NCI-H748 treated with DMSO at 0.1 percent for 48 hours (cell line): ENCODE measurements at places on chromosomes 12 and 14.

DNA sequence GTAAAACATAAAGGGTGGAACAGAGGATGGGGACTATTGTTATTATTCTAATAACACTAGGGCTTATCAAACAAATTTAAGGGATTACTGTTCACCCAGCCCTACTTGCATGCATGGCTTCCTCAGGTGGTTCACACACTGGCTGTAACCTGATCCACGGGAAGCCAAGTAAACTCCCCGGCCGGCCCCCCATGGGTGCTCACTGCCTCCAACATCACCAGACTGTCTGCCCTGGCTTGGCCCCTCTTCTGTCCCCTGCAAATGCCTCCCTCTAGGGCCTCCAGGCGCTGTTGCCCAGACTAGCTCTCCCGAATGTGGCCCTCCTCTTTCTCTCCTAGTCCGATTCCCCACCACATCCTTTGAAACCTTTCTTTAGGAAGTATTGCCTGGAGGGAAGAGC, 18.6 kb downstream of the FAIM2 start:
- DNase-seq = no peak

DNA sequence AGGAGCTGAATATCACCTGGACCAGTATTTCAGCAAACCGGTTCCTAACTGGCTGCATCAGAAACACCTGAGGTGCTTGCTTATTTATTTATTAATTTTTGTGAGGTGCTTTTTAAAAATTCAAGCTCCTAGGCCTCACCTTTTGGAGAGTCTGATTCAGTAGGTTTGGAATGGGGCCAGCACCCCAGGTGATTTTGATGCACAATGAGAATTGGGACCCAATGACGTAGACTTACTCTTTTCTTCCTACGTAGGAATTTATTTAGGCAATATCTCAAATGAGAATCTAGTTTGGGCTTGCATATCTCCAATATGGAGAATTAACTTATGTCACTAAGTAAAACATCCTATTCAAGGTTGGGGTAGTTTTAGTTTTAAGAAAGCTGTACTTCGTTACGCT, 7.3 kb downstream of the YEATS4 start:
- DNase-seq = no peak

GRCh38 chr12:104459368-104459909, 2.7 kb downstream of the CHST11 start:
- DNase-seq = no peak

- DNase-seq = no peak
These were observed 41.3 kb downstream of the CD9 start for GRCh38 chr12:6241495-6241894.

DNA sequence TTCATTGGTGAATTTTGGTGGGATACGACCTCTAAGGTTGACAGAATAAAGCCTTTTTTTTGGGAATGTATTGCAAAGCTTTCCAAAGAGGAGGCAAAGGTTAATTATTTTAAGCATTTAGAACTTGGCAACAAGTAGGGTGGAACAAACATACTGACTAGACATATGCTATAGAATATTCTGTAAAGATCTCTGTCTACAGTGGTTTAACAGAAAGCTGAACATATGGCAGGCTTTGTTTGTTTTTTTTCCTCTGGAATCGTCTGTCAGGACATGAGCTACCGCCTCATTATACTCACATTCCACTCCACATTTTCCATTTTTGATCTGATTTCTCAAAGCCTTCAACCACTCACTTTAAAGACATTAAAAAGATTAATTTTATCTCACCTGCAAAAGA, 153.4 kb upstream of the PELI2 start:
- no peak for DNase-seq

- DNase-seq = no peak
These were observed 192.6 kb upstream of the CCDC196 start for GRCh38 chr14:66293533-66294105.

DNA sequence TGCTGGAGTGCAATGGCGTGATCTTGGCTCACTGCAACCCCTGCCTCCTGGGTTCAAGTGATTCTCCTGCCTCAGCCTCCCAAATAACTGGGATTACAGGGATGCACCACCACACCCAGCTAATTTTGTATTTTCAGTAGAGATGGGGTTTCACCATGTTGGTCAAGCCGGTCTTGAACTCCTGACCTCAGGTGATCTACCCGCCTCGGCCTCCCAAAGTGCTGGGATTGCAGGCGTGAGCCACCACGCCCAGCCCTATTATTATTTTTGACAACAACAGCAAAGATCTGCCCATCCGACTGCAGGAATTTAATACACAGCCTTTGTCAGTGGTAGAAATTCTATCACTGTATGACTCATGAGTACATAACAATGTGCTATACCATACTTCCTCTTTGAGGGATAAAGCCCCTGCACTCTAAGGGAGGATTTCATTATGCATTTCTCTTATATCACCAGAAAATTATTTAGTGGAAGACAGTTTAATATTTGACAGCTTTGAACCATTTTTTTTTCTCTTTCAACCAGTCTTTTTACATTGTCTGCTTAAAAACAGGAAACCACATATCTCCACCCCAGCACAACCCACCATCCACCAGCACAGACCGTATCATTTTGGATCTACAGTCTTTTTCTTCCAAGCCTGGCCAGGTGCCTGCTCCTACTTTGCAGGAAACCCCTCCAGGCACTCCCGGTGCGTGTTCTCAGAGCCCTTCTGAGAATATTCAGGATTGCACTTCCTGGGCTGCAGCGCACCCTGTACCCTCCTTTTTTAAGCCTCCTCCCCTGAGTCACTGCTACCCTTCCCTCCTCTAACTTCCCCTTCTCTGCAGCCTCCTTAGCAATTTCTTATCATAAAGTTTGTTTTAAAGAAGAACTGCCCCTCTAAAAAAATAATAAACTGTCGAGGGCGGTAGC, 594 bp downstream of the ARHGDIB start:
- no peak for DNase-seq

DNA sequence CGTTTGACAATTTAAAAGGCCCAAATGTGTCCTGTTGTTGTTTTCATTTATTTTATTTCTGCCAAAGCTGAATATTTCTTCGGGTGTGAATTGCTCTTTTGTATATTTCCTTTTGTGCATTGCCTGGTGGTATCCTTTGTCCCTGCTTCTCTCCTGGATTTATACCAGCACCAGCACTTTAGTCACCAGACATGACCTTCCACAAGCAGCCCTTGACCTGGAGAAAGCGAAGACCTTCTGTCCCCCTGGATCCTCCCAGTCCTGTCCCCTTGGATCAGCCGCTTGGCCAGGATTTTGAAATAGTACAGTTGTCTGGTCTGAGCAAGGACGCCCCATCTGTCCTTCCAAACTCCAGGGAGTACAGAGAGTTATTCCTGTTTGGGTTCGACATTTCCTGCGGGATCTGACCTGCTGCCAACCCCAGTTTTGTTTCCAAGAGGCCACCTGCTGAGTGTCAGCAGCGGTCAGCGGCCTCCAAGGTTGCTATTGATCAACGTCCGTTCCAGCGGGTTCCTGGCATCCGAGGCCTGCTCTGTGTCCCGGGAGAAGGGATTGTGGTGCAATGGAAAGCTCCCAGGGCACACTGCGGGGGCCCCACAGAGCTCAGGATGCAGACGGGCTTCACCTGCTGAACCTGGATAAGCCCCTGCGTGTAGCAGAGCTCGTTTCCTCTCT, 45.1 kb upstream of the CHGA start:
- DNase-seq = no peak
